ENCODE measurements at places on chromosomes 5 and 9.

- DNase-seq, result no peak
- no peak overlapping the region for H3K27ac ChIP-seq
- no peaks in the 10 kb centered on the region for H3K4me1 ChIP-seq
- H3K27me3 ChIP-seq, result no peaks in the 10 kb centered on the region
- no peak overlapping the region for H3K4me3 ChIP-seq
Observed at GRCh38 chr5:136036293-136036911, 7.6 kb downstream of the TGFBI start.

DNA sequence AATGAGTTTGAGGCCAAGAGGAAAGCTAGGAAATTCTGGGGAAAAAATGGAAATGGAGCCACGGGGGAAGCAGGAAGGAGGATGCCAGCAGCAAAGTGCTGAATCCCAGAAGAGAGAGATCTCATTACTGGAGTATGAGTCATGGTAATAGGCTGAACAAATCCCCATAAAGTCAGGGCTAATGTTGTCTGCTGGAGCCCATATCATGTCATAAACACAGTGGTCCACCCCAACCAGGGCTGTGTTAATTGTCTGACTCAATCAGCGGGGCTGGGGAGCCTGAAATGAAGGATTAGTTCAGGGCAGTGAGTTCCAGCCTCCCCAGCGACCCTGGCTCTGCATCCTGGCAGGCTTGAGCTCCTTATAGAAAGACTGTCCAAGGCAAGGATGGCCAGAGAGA lies 68.8 kb downstream of the TLR4 start:
- no peak overlapping the region for H3K27ac ChIP-seq
- no peaks in the 10 kb centered on the region for H3K27me3 ChIP-seq
- H3K36me3 ChIP-seq, result no peaks in the 10 kb centered on the region
- H3K4me3 ChIP-seq, result no peak overlapping the region
- H3K4me1 ChIP-seq, result peaks cover 2% of the 10 kb centered on the region

GRCh38 chr5:87195104-87195591 lies 72.5 kb upstream of the RASA1 start:
- H3K4me3 ChIP-seq, result no peak overlapping the region
- no peaks in the 10 kb centered on the region for H3K36me3 ChIP-seq
- DNase-seq, result no peak
- H3K4me1 ChIP-seq, result no peaks in the 10 kb centered on the region
- H3K27ac ChIP-seq, result no peak overlapping the region
- no peaks in the 10 kb centered on the region for H3K27me3 ChIP-seq

- H3K27ac ChIP-seq, result no peak overlapping the region
- no peaks in the 10 kb centered on the region for H3K27me3 ChIP-seq
- no peaks in the 10 kb centered on the region for H3K36me3 ChIP-seq
- no peak overlapping the region for H3K4me3 ChIP-seq
Observed at GRCh38 chr5:105726093-105726492, 1944.6 kb downstream of the EFNA5 start.

GRCh38 chr9:109901201-109901600 lies 121.2 kb downstream of the PALM2AKAP2 start:
- H3K27me3 ChIP-seq, result no peaks in the 10 kb centered on the region
- H3K4me3 ChIP-seq, result no peak overlapping the region
- DNase-seq, result no peak
- no peaks in the 10 kb centered on the region for H3K36me3 ChIP-seq
- no peak overlapping the region for H3K27ac ChIP-seq

GRCh38 chr5:137800700-137801411 lies 46.7 kb upstream of the HNRNPA0 start:
- H3K4me1 ChIP-seq, result no peaks in the 10 kb centered on the region
- no peak overlapping the region for H3K4me3 ChIP-seq
- no peaks in the 10 kb centered on the region for H3K36me3 ChIP-seq
- no peak overlapping the region for H3K27ac ChIP-seq

DNA sequence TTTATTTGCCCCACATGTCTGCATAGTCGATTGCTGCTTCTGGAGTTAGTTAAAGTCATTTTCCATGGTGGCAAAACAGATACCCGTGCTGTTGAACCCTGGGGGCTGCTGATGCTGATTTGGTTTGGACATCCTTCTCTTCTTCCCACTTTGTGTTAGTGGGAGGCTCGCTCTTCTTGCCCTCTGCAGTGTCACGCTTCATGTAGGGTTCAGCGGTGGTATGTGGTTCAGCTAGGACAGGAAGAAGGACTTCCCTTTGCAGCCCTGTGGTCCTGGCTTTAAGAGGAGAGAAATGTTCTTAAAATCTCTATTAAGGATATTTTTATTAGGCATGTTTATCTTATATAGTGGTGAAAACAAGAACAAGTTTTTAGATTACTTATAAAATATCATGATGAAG lies 36.2 kb downstream of the SLC36A1 start:
- no peak overlapping the region for H3K27ac ChIP-seq
- H3K36me3 ChIP-seq, result no peaks in the 10 kb centered on the region
- H3K27me3 ChIP-seq, result no peaks in the 10 kb centered on the region
- no peak for DNase-seq
- peaks cover 2% of the 10 kb centered on the region for H3K4me1 ChIP-seq

- no peak overlapping the region for H3K4me3 ChIP-seq
- DNase-seq, result peak; percentile 69
- H3K27ac ChIP-seq, result no peak overlapping the region
- peaks cover 7% of the 10 kb centered on the region for H3K36me3 ChIP-seq
Observed at GRCh38 chr5:55418994-55419968, 111.5 kb downstream of the MTREX start.

DNA sequence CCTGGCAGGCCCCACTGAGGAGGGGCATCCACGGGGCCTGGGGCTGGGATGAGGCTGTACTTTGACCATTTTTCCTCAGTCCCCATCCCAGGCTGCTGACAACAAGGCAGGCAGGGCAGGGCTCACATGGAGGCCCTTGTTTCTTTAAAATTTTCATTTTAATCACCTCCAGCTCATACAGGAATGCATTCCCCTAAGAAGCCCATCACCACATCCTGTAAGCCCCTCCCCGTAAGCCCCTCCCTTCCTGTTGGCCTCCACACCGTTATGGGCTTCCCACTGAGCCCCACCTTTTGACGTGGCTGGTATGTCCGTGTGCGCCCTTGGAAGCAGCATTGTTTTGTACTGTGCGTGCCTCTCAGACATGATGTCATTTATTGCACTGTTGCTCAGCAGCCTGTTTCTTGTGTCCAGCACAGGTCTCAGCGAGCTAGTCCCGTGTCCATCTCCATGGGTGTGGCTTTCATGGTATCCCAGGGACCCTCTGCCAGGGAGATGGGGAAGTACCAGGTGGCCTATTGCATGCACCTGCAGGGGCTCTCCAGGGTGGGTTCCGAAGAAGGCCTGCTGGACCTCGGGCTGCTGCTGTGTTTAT lies 22.4 kb downstream of the PHF2 start:
- H3K36me3 ChIP-seq, result no peaks in the 10 kb centered on the region
- H3K4me3 ChIP-seq, result no peak overlapping the region
- peaks cover 2% of the 10 kb centered on the region for H3K4me1 ChIP-seq
- no peak for DNase-seq
- no peak overlapping the region for H3K27ac ChIP-seq
- no peaks in the 10 kb centered on the region for H3K27me3 ChIP-seq

DNA sequence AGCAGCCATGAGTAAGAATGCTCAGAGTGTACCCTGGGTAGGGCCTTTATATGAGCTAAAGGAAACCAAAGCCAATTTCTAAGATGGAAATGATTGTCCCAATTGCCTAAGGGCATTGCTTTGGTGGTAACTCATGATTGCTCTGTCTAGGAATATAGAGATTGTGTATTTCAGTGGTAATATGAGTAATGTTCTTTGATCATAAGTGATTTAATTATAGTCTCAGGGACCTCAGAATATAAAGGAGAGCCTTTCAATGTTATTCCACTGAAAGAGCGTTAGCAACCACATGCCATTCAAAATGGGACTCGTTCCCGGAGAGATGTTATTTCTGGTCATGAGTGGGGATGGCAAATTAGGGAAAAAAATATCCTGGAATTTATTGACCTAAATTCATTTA lies 340.5 kb downstream of the ARHGEF28 start:
- H3K4me1 ChIP-seq, result no peaks in the 10 kb centered on the region
- no peak overlapping the region for H3K27ac ChIP-seq
- H3K4me3 ChIP-seq, result no peak overlapping the region

DNA sequence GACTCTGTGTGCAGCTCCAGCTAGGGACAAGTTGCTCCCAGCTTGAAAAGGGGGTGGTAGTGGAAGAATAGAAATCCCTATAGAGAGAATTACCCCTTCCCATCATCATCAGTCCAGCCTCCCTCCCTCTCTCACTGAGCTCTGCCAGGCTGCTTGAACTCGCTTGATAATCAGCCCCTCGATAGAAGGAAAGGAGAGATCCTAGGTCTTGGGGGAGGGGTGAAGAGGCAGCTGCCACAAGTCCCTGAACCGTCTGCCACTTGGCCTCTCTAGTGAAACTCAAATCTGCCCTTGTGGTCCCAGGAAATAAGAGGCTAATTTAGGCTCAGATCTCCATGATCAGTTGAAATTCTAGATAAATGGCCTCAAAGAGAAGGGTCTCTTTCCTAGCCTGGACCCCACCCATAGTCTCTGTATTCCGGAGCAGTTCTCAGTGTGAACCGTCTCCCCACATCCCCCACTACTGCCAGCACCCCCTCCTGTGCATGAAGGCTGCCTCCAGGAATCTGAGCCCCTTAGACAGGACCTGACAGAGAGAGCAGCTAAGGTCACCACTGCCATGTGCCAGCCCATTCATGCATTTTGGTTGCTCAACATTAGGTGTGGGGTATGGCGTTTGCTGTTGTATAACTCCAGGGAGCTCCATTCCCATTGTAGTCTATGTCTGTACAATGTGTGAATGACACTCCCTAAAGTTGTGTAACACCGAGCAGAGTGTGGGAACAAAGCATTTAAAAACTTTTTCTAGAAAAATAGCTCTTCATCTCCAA lies 5.5 kb downstream of the DNAJB5 start:
- H3K36me3 ChIP-seq, result peaks cover 9% of the 10 kb centered on the region
- peaks cover 30% of the 10 kb centered on the region for H3K4me1 ChIP-seq
- H3K27ac ChIP-seq, result no peak overlapping the region
- no peak overlapping the region for H3K4me3 ChIP-seq
- DNase-seq, result peak; percentile 68

DNA sequence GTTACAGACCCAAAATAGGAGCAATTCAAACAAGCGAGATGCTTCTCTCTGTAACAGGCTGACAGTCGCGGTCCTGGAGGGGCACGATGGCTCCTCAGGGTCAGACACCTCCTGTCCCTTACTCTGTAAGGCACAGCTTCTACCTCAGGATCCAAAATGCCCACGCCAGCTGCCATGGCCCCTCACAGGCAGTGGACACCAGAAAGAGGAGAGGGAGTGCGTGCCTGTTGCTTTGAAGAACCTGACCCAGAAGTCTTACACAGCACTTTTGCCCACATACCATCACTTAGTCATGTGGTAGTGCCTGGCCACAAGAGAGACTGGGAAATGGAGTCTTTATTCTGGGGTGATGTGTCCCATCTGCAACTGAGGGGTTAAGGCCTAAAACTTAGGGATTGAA lies 11.6 kb upstream of the ABL1 start:
- no peak overlapping the region for H3K27ac ChIP-seq
- no peaks in the 10 kb centered on the region for H3K36me3 ChIP-seq
- DNase-seq, result peak; percentile 33
- peaks cover 12% of the 10 kb centered on the region for H3K4me1 ChIP-seq

GRCh38 chr5:173327084-173327947 lies 898 bp downstream of the STC2 start:
- no peaks in the 10 kb centered on the region for H3K27me3 ChIP-seq
- H3K4me3 ChIP-seq, result peak overlapping the region; percentile 86
- H3K27ac ChIP-seq, result no peak overlapping the region

DNA sequence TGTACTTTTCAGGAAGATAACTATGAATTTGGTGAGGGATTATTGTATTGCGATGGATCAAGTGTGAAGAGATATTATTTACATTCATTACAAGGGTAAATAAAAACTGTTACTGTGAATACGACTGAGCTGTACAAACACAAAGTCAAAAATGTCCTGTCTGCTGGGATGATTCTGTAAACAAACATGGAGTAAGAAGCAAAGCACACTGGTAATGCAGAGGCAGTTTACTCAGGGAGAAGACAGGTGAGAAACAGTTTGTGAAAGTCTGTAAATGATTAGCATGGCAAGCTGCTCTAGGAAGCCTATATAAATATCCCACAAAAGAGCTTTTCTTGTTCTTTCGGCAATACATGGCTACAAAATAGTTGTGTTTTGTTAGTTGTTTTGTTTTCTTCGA lies 115.4 kb upstream of the GNA14 start:
- no peak overlapping the region for H3K27ac ChIP-seq
- H3K4me3 ChIP-seq, result no peak overlapping the region
- no peaks in the 10 kb centered on the region for H3K4me1 ChIP-seq
- no peaks in the 10 kb centered on the region for H3K36me3 ChIP-seq
- no peaks in the 10 kb centered on the region for H3K27me3 ChIP-seq

DNA sequence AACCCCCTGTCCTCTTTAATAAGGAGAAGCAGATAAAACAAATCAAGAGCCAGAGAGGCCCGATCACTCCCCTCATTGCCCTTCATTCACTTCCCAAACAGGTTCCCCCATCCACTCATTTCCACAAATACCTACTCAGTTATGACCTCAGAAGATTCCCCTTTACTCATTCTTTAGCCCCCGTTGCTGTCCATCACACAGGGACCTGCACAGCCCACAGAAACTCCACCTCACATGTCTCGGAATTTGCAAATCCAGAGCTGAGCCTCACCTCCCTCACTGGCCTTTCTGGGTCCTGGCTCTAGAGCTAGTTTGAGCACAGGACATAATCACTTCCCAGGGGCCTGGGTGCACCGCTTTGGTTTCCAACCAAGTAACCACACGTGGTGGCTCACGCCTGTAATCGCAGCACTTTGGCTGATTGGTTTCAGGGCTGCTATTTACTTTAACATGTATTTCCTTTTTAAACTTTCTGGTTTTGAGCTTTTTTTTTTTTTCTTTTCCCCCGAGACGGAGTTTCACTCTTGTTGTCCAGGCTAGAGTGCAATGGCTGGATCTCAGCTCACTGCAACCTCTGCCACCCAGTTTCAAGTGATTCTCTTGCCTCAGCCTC lies 17.8 kb downstream of the ATP6V0E1 start:
- no peak for DNase-seq
- H3K36me3 ChIP-seq, result no peaks in the 10 kb centered on the region
- H3K27ac ChIP-seq, result no peak overlapping the region

DNA sequence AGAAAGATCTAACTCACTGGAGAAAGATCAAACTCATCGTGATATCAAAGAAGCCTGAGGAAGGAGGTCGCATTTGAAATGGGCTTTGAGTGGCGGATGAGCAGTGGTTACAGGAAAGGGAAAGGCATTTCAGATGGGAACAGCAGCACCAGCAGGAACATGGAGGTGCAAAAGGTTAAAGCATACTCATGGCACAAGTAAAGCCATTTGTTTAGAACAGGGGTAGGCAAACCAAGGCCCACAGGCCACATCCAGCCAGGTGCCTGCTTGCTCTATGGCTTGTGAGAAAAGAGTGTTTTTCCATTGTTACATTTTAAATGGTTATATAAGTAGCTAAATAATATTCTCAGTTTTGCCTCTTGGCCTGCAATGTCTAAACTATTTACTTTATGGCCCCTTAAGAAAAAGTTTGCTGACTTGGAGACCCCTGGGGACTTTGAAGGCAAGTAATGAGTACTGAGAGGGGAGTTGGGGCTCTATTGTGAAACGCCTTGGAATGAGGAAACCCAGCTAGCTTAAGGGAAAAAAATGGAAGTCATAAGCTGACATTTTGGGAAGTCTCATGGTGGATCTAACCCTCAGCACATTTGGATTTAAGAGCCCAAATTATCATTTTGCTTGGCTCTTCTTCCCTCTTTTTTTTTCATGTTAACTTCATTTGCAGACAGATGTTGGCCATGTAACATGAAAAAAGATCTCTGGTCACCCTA lies 211.1 kb downstream of the NR3C1 start:
- H3K27ac ChIP-seq, result no peak overlapping the region
- DNase-seq, result no peak
- no peaks in the 10 kb centered on the region for H3K27me3 ChIP-seq
- H3K4me1 ChIP-seq, result no peaks in the 10 kb centered on the region

- no peaks in the 10 kb centered on the region for H3K27me3 ChIP-seq
- DNase-seq, result no peak
- no peak overlapping the region for H3K27ac ChIP-seq
- H3K4me1 ChIP-seq, result no peaks in the 10 kb centered on the region
- H3K36me3 ChIP-seq, result no peaks in the 10 kb centered on the region
Observed at GRCh38 chr9:135281791-135282737, 194.6 kb downstream of the OLFM1 start.
